Brain pericyte (primary cell): ENCODE measurements at places on chromosomes 3 and 15.

DNA sequence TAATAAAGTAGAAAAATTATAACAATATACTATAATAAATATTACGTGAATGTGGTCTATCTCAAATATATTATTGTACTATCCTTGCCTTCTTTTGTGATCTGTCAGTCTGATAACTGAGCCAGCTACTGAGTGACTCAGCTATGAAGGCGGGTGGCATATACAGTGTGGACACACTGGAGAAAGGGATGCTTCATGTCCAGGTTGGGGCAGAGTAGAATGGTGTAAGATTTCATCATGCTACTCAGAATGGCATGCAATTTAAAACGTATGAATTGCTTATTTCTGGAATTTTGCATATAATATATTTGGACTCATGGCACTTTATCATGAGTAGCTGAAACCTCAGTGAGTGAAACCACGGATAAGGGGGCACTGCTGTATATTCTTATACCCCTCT, 172.9 kb upstream of the TBC1D5 start:
- no peak for DNase-seq

- DNase-seq, result no peak
Observed at GRCh38 chr3:122464659-122465058, 48.8 kb upstream of the WDR5B start.

- DNase-seq, result no peak
Observed at GRCh38 chr3:70933105-70933810, 620.8 kb upstream of the MDFIC2 start.

- no peak for DNase-seq
Observed at GRCh38 chr15:75672646-75673425, 25.1 kb downstream of the SNX33 start.

GRCh38 chr15:52185151-52185561, 6.0 kb downstream of the GNB5 start:
- no peak for DNase-seq

- no peak for DNase-seq
Observed at GRCh38 chr3:89042236-89042835, 65.1 kb upstream of the EPHA3 start.

DNA sequence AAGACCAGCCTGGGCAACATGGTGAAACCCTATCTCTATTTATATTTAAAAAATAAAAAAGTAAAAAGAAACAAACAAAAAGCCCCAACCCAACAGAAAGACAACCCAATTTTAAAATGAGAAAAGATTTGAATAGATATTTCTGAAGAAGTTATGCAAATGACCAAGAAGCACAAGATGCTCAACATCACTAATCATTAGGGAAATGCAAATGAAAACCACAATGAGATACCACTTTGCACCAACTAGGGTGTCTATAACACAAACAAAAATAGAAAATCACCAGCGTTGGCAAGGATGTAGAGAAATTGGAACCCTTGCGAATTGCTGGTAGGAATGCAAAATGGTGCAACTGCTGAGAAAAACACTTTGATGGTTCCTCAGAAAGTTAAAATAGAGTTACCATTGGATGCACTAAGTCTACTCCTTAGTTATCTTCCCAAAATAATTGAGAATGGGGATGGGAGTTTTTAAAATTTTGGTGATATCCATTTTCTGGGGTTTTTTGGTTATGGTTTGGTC, 45.8 kb upstream of the CCNB2 start:
- no peak for DNase-seq

GRCh38 chr3:170721563-170721962, 135.7 kb upstream of the SLC7A14 start:
- no peak for DNase-seq

- no peak for DNase-seq
Observed at GRCh38 chr3:121989943-121990342, 32.1 kb downstream of the ILDR1 start.

GRCh38 chr15:58415636-58416035, 16.2 kb upstream of the LIPC start:
- DNase-seq, result no peak

DNA sequence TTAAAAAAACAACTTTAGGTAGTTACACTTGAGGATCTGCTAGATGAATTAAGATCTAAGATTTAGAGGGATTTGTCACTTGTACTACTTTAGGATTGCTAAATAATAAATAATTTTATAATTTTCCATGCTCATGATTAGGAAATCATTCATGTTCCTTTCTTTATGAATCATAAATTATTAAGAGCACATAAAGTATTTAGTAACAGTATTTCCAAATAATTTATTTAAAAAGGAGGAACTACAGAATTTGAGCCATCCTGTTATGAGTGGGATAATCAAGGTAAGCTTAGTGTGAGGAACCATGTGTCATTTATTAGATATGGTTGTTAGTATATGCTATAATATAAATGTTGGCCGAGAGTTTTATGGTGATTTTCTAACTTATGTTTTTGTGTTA, 37.5 kb upstream of the C3orf38 start:
- no peak for DNase-seq

DNA sequence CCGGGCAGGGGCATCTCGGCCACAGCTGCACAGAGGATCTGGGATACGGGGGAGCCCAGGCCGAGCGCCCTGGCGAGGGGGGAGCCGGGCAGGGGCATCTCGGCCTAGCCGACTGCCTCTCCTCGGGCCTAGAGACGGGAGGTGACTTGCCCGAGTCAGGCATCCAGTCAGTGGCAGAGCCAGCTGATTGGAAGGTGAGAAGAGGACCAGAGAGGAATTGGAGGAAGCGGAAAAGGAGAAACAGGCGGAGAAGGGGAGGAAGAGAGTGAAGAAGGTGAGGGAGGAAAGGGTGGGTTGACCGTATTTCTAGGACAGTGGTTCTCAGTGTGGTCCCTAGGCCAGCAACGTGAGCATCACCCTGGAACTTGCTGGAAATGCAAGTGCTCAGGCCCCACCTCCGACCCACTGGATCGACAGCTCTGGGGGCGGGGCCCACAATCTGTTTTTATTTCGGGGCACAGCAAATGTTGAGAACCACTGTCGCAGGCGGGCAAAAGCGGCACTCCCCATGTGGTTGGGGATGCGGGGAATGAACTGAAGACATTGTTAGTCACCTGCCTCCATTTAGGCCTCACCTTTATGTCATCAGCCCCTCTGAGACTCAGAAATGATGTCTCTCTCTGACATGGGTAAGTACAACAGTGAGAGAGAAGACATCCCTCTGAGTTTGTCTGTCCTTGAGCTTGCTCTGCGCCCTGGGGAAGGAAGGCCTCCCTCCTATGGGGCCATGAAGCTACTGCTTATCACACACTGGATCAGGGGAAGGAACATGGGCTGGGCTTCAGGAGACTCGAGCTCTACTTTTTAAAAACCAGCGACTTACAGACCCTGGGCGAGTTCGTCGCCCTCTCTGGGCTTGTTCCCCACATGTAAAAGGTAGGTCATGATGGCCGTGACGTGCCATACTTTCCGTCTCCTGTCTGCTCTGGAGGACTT, 1.0 kb upstream of the MELTF start:
- no peak for DNase-seq

DNA sequence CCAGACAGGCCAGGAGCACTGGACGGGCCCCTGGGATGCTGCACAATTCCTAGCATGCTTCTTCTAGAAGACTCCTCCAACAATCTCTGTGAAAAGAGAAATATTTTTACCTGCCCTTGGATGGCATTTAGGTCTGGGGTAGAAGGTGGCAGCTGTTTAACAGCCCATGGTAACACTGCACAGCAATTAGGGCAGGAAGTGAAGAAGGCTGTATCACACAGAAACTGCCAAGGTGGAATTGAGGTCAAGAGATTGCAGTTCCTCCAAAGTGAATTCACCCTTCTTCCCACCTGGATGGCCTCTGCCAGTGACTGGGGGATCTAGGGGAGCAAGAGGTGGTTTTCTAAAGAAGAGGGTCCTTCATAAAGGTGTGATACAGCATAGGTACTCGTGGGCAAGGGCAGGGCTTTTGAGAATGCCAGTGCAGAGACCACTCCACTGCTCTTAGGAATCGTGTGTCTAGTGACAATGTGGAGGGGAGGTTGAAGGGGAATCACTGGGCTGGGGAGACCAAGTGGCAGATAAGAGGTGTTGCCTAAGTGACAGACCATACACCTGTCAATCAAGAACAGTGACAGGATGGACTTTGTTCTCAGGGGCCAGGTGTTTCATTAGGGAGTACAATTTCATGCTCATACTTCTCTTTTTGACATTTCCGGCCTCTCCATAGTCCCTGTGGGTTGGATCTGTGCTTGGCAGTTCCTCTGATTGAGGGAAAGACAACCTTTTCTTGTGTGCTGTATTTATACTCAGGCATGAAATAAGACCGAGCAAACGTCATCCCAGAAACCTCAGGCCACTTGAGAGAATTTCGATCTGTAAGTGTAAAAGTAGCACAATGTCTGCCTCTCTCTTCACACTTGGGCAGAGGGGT, 83.5 kb upstream of the BCL6 start:
- no peak for DNase-seq

DNA sequence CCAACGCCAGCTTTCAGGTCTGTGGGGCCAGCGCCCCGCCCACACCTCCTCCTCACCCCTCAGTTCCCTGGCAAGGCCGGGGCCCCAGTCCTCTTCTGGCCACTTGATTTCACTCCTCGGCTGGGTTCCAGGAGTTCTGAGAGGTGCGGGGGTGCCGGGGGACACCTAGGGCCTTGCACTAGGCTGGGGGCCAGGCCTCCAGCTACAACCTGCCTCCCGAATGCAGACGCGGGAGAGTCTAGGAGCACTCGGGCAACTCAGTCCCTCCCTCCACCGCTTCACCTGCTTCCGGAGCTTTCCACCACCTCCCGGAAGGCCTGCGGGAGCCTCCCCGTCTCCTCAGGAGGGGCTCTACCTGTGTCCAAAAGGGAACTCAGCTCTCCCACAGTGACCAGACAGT, 35.6 kb downstream of the TNK2 start:
- DNase-seq, result no peak

DNA sequence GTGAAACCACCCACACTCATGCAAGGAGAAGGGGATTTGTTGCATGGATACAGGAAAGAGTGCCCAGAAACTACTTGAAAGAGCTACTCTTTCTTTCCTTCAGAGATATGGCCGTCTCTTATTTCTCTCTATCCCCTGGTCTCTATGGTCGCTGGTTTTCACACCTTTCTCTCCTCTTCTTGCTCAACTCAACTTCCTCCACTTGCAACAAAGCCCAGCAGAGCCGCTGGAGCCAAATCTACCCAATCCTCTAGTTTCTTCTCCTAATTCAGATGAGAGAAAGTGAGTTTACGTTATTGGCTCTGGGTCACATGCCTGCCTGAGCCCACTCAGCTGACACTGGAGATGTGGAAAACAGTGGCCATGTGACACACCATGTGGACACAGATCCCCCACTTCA, 215.2 kb downstream of the OSBPL10 start:
- DNase-seq, result no peak

- no peak for DNase-seq
Observed at GRCh38 chr15:87681104-87681503, 575.4 kb downstream of the NTRK3 start.

- DNase-seq, result no peak
Observed at GRCh38 chr3:39184081-39184967, 8.1 kb downstream of the XIRP1 start.

DNA sequence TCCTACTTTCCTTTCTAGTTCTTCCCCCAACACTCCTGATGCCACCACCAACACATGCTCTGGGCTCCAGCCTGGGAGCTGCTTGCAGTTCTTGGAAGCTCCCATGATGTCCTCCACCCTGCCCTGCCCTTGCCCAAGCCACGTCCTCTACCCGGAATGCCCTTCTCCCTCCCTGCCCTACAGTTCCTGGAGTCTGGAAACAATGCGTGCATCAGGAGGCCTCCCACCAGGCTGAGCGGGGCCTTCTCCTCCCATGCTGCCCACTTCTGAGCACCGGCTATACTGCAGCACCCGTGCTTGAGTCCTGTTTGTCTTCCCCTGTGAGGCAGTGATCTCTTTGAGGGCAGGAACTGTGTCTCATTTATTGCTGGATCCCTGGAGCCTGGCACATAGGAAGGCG, 44.6 kb downstream of the DGKG start:
- no peak for DNase-seq

- no peak for DNase-seq
Observed at GRCh38 chr15:31016446-31016915, 25.1 kb upstream of the MTMR10 start.

GRCh38 chr15:45498701-45499100, 23.9 kb downstream of the SLC30A4 start:
- DNase-seq, result no peak

GRCh38 chr15:98311566-98312188, 336.7 kb upstream of the IGF1R start:
- peak; percentile 20 for DNase-seq

DNA sequence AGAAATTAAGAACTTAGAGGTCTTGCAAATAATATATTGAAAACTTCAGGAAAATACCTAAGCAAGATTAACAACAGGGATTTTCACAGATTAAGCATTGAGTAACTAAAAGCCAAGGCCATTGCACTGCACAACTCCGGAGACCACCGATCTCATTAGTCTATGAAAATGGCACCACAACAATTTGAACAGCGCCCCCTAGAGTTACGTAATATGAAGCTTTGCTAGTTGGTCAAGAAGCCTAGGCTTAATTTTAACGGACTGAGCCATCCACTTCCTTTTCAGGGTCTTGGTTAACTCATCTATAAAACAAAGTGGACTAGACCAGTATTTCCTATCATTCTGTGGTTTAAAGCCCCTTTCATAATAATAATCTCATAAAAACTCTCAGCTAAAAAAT, 24.8 kb downstream of the TMEM212 start:
- DNase-seq, result no peak

DNA sequence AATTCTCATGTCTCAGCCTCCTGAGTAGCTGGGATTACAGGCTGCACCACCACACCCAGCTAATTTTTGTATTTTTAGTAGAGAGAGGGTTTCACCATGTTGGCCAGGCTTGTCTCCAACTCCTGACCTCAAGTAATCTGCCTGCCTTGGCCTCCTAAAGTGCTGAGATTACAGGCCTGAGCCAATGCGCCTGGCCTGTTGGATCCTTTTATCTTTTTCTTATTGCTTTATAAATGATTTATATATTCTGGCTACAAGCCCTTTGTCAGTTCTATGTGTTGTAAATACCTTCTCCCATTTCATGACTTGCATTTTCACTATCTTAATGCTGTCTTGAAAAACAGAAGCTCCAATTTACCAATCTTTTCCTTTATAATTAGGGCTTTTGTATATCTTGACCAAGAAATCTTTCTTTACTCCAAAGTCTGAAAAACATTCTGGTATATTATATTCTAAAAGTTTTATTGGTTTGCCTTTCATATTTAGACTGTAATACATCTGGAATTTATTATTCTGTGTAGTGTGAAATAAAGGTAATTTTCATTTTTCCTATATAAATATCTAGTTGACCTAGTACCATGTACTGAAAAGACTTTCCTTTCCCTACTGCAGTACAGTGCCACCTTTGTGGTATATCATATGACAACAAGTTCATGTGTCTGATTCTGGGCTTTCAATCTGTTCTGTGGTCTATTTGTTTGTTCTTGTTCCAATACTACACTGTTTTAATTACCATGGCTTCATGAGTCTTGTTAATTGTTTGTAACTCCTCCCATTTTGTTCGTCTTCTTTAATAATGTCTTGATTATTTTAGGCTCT, 52.9 kb upstream of the RNU6-1 start:
- no peak for DNase-seq

- no peak for DNase-seq
Observed at GRCh38 chr3:39754549-39754948, 54.9 kb upstream of the MYRIP start.

- DNase-seq, result no peak
Observed at GRCh38 chr3:58254144-58254543, 16.6 kb downstream of the ABHD6 start.
